NCI-H1417 treated with DMSO at 0.1 percent for 48 hours (cell line): ENCODE measurements at places on chromosomes 6 and 20.
A peak's percentile ranks its signal among the peaks of the same experiment; 100 is the strongest.

DNA sequence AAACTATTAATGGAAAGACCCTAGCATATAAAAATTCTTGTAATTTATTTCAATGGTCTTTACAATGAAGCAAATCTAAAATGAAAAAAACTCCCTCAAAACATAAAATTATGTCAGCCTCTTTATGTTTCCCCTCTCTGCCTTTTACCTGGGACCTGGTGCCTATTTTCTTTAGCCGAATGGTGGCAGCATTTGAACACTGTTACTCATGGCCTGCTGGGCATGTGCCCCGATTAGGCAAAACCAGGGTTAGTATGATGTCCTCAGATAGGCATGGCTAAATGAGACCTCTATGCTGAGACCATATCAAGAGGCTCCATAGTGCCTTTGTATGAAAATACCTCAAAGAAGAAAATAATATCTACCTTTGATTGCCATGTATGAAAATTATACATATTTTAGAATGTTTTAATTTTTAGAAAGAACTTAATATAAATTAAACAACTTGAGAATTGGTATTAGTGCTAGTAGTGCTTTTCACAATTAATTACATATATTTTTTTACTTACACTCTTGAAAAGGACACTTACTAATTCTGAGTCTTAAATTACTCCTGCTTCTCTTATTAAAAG, 22.5 kb upstream of the C6orf58 start:
- no peak for DNase-seq

DNA sequence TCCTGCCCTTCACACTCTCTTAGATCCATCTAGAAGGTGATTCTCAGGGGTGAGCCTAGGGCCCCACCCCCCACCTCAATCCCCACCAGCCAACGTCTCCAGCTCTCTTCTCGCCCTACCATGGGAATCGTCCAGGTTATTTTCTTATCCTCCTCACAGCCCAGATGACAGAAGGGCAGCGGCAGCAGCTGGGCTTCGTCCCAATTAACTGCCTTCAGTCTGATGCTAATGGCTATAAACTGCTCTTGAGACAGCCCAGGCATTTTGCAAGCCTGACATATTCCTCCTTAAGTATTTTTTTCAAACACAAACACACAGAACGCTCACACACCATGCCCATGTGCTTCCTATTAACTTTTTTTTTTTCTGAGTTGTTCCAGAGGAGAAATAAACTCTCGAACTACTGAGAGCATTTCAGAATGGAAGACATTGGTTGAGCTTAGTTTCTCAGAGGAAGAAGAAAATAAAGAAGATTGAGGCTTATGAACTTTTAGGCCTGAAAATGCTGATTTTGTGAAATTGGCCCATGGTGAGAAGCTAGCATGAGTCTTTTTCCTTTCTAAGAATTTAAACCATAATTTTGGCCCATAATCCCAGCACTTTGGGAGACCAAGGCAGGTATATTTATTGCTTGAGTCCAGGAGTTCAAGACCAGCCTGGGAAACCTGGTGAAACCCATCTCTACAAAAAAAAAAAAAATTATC, 124.6 kb downstream of the EYA2 start:
- peak; percentile 2 for DNase-seq

GRCh38 chr20:39381595-39381994, 419.5 kb downstream of the DHX35 start:
- no peak for DNase-seq

- no peak for DNase-seq
These were observed 17.8 kb upstream of the FOXC1 start for GRCh38 chr6:1591926-1592325.

- peak; percentile 13 for DNase-seq
These were observed 170.6 kb downstream of the LY86 start for GRCh38 chr6:6758915-6759654.

DNA sequence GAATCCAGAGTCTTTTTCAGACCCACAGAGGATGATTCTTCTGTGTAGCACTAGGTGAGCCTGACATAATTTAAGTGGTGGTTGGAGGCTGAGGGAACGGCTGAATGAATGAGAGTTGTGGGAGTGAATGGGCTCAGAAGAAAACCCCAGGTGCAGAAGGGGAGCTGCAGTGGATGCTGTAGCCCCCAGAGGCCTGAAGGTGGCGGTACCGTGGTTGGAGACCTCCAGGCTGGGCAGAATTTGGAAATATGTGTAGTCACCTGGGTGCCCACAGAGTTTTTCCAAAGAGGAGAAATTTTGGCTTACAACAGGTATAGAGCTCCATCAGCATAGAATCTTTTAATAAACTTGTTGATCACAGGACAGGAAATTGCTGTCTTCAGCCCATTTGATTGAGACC, 6.5 kb upstream of the RAET1G start:
- no peak for DNase-seq

- no peak for DNase-seq
These were observed 467.3 kb downstream of the C6orf118 start for GRCh38 chr6:164842085-164842484.

- DNase-seq: no peak
These were observed 1132.5 kb upstream of the MAP3K7 start for GRCh38 chr6:91719414-91719813.

- DNase-seq: no peak
These were observed 173.4 kb downstream of the DTNBP1 start for GRCh38 chr6:15489261-15489962.

GRCh38 chr6:121210943-121211342, 123.3 kb downstream of the TBC1D32 start:
- DNase-seq: no peak

- DNase-seq: no peak
These were observed 485 bp downstream of the ADISSP start for GRCh38 chr20:3767110-3767426.

- DNase-seq: no peak
These were observed 238.9 kb downstream of the PRL start for GRCh38 chr6:22057962-22058361.

- no peak for DNase-seq
These were observed 26.3 kb upstream of the RAB23 start for GRCh38 chr6:57248311-57248895.

DNA sequence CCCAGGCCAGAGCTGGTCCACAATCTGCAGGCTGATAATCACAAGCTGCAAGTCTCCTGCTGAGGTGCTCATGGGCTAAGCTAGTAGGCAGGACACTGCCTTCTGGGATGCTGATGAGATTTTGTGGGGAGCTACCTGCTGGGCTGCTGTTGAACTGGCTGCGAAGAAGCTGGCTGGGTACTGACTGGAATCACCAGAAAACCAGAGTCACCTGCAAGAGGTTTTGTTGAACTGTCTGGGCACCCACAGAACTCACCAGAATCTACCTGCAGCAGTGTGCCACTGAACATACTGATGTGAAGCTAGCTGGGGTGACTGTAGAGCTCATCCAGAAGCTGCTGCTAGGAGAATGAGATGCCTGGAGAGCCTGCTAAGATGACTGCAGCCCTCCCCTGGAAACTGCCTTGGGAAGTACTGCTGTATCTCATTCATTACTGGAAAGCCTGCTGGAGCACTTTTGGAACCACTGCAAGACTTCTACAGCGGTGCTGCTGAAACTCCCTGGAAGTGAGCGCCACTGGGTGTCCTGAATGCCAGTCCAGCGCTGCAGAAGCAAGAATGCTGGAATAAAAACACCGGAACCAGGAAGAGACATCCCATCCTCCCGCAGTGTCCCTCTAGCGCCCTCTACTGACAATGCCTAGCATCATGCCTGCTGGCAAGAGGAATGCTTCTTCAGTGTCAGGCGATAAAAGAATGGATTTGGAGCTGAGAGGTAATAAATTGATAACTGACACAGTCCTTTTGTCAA, 64.9 kb upstream of the ARHGAP18 start:
- no peak for DNase-seq

DNA sequence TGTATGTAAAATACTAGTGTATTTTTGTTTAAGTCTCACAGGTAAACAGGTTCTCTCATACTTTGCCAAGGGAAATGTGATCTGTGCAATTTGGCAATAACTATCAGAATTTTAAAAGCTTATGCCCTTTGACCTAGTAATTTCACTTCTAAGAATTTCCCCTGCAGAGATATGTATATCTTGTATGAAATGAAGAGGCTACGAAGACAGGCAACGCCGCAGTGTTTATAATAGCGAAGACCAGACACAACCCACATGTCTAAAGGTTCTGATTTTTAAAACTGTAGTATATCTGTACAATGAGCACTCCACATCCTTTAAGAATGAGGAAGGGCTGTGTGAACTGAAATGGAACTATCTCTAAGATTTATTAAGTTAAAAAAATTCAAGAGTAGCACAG, 7.5 kb downstream of the TRAF3IP2 start:
- no peak for DNase-seq

DNA sequence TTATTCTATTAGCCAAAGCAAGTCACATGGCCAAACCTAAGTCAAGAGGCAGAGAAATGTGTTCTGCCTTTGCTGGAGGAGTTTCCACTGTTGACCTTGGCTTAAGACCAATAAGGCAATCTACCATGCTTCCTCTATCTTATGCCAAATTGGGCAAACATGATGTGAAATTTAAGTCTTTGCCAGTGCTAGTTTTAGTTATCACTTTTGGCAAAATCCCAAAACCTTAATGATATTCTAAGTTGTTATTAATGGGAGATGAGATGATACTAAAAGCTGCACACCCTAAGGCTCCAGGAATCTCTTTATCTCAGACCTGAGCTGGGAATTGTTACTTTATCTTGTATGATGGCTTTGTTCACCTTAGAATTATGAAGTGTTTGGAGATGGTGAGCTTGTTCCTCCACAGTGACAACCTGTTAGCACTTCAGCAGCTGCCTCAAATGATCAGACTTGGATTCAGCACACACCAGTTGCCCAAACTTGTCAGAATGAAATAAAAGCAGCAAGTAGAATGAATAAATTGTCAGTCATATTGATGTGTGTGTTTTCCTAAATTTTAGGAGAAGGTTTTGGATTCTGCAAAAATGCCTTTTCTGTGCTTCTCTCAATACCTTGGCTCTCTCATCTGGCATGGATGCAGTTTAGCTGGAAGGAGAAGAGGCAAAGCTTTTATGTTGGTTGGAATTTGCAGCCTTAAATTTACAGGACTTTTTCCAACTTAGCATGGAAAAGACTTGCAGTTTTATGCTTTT, 49.3 kb downstream of the RIN2 start:
- no peak for DNase-seq

- no peak for DNase-seq
These were observed 15.8 kb downstream of the ID4 start for GRCh38 chr6:19852927-19853326.

DNA sequence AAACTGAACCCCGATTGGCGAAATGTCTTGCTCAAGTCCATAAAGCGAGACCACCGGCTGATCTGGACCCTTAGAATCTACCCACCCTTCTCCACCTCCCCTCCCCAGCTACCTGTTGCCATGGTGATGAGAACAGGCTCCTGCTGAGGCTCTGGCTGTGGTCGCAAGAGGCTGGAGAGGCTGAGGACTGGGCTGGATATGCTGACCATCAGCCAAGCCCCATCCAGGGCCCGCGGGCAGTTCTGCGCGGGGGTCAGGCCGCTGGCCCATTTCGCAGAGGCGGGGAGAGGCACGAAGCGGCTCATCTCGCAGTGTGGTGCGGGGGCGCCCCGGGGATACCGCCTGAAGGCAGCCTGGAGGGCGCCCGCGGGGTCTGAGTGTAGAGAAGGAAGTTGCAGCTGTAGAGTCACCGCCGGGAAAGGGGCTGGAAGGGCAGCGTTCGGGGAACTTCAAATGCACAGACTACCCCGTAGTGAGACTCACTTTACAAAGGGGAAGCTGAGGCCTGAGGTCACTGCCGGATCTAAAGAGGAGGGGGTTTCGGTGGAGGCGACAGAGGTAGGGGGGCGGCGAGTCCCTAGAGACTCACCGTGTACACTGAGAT, 671 bp downstream of the TAPBP start:
- no peak for DNase-seq

- no peak for DNase-seq
These were observed 84.9 kb downstream of the ASCC3 start for GRCh38 chr6:100796049-100796823.

DNA sequence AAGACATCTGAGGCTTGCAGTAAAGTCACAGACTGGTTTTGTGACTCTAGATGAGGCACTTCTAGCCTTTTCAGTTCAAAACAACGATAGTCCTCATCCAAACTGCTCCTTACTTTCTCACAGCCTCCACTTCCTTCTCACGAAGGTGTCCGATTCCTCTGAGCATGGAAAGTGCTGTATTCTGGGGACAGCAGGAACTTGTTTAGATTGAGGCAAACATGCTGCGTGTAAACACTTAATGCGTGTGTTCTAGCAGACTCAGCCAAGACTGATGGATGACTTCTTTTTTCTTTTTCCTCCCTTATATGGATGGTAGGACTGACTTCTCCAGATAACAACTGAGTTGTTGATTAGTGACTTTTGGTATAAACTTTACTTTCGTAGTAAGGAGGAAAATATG, 80.2 kb upstream of the PRDM1 start:
- no peak for DNase-seq

DNA sequence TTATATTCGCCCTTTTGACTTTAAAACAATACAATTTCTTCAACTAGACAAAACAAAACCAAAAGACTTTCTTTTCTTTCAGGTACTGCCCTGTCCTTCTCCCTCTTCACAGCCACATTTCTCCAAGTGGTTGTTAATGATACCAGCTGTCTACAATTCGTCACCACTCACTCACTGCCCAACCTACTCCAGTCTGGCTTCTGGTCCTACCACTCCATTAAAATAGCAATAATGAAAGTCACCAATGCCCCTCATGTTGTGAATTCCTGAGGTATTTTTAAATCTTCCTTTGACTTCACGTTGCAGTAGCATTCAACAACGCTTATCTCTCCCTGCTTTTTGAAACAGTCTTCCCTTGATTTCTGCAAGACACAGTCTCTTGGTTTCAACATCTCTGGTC, 11.6 kb upstream of the MAN1A1 start:
- DNase-seq: no peak

GRCh38 chr6:106752641-106753040, 123.3 kb downstream of the QRSL1 start:
- no peak for DNase-seq

DNA sequence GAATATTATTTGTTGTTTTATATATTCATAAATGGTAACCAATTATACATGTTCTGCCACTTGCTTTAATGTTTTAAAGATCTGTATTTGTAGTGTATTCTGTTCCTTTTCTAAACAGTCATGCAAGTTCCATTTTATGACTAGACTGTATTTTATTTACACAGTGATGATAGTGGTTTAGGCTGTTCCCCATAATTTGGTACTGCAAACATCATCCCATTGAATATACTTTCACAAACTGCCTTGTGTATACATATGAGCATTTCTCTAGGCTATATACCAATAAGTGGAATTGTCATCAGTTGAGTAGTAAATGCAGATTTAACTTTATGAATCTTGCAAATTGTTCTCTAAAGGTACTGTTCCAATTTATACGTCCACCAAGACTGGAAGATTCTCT, 738.0 kb downstream of the EPHA7 start:
- DNase-seq: no peak

- no peak for DNase-seq
These were observed 31.2 kb downstream of the SNAI1 start for GRCh38 chr20:50013976-50014375.

- DNase-seq: no peak
These were observed at the start of gene PHF1 for GRCh38 chr6:33410711-33411631. Gene PHF1, plus strand, starts transcription at chr6:33411014. Its CDS starts 1,250 bp downstream, at chr6:33412264.
